ENCODE measurements at places on chromosomes 5 and 9.

DNA sequence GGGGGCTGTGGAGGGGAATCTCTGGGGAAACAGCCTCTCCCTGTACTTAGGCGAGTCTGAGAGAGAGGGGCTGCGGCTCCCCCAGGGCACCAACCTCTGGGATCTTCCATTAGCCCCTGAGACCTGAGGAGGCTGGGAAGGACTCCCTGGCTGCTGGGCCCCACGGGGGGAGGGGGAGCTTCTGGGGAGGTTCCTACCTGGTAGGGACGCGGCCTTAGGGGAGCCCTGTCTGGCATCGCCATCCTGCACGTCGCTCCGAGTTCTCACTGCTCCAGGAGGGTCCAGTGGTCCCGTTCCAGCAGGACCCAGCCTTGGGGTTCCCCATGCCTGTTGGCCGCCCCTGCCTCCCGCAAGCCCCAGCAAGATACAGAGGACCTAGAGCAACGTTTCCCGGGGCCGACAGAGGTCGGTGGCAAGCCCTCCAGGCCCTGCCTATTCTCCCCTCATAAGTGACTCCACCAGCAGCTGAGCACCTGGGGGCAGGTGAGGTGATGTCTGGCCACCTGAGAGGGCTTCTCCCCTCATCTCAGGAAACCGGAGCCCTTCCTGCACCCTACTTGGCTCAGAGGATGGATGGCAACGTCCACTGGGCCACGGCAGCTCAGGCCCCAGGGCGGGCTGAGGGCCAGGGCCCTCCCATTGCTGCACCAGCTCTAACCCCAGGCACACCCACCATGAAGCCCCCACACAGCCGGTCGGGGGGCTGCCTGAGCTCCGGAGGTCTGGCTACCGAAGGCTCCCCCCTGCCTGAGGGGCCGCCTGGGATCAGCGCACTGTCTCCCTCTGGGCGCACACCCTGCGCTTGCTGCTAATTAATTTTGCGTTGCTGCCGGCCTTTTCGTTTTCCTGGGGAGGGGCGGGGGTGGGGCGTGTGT, 22.5 kb downstream of the TPPP start:
- no peak for DNase-seq

DNA sequence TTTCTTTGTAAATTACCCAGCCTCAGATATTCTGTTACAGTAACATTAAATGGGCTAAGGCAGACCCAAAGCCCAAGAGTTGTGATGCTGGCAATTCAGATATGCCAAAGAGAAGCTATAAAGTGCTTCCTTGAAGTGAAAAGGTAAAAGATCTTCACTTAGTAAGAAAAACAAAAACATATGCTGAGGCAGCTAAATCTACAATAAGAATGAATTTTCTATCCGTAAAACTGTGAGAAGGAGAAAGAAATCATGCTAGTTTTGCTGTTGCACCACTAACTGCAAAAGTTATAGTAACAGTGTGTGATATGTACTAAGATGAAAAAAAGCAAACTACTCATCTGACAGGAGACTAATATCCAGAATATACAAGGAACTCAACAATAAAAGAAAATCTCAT, 39.9 kb downstream of the FAM114A2 start:
- DNase-seq, result no peak

DNA sequence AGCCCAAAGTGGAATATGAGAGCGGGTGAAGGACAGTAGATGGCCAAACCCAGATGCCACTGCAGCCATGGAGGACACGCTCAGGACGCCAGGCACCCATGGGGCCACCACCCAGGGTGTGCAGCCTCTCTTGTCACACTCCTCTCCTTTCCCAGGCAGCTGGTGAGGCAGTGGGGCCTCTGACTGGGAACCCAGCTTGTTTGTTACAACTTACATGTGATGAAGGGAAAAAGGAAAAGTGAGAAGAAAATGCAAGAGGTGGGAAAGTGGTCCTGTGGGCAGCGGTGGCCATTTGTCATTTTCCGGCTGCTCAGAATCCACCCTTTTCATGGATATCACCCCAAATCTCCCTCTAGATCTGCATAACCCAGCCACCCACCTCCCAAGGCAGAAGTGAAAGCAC, 62.7 kb upstream of the UNC5A start:
- no peak for DNase-seq

DNA sequence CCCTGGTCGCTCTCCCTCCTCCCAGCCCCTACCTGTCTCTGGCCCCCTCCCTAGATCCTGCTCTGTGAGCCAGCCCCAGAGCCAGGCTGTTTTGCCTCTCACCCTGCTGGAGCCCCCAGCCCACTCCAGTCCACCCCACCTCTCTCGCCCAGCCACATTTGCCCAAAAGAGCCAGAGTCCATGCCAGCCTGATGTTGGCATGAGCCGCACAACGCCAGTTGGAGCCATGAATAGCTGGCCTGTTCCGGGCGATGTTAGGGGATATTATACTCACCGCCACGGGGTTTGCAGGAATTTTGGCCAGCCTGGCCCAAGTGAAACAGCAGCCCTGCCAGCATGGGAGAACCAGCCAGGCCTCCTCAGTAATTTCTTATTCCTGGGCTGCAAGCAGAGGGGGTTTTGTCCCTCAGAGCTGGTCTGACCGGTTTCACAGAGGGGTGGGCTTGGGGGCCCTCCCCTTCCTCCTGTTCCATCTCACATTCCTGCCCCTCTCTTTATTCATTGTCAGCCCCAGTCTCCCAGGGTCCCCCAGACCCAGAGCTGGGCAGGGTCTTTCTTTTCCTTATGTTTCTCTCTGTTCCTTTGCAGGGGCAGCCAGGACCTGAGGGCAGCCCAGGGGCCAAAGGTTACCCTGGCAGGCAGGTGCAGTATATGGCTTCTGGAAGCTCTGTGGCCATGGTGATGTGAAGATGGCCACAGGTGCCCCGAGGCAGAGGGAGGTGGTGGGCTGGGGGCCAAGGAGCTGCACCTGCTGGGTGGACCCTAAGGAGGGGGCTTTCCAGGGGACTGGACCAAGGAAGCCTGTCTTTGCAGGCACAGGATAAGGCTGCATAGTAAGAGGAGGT, 50.1 kb downstream of the COL27A1 start:
- DNase-seq, result no peak

DNA sequence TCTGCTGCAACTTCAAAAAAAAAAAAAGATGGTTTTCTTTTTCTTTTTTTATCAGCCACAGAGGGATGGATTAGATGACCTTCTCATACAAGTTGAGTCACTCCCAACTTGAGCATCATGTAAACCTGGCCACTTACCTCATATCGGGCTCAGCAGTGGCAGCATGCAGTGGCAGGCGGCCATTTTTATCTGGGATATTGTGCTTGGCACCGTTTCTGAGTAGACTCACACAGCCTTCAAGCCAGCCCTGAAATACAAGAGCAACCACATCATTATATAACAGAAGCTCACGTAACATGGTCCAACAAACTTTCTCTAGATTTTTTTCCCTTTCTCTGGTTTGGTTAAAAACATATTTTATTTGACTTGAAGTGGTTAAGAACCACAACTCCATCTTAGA, 62.6 kb downstream of the ANKRD55 start:
- DNase-seq, result no peak

DNA sequence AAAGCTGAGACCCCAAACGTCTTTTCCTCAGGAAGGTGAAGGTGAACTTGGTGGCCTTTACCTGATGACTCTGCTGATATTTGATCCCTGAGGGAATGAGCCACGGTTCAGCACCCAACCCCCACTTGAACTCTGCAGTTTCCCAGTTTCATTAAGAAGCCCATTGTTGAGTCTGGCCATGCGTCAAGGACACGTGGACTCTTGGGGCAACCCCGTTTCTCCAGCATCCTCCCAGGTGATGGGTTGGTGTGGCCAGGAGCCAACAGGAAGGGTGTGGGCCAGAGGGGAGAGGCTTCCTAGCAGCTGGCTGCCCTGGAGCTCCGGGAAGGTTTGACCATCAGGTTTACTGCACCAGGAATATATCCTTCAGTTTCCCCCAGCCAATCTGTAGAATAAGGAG, 59.5 kb upstream of the GNE start:
- peak; percentile 92 for DNase-seq

DNA sequence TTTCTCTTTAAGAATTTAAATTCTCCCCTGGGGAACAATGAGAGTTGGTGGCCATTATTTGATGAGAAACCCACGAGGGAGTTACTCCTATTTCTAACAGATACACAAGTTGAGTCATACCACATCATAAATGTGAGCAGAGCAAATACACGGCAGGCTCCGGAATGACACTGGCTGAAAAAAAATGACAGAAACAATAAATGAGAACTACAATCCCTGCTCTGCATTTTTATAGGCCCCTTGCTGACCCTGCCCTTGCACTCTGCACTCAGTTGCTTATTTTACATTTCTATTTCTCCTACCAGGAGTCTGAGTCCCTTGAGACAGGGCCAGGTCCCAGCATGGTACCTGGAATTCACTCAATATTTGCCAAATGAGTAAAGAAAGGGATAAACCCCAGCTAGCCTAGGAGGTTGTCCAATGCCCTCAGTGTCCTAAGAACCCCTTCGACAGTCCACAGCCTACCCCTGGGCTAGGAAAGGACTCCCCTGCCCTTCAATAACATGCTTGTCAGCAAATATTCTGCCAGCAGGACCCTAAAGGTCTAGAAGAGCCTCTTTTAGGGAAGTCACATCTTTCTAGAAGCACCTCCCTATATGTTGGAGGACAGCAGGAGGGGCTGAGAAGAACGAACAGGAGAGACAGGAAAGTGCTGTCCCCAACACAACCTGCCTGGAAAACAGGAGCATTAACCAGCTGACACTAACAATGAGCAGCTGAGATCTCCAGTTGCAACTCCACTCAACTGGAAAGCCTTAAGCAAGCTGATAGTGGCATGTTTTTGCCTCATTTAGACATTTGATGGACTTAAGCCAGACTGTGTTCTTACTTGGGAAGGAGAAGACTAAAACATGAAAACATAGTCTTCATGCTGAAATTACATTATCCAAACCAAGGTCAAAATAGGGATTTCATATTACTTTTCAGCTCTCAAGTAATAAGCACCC, 191.2 kb downstream of the ACTL7B start:
- DNase-seq, result peak; percentile 24

GRCh38 chr5:106956886-106957285, 713.9 kb downstream of the EFNA5 start:
- no peak for DNase-seq

DNA sequence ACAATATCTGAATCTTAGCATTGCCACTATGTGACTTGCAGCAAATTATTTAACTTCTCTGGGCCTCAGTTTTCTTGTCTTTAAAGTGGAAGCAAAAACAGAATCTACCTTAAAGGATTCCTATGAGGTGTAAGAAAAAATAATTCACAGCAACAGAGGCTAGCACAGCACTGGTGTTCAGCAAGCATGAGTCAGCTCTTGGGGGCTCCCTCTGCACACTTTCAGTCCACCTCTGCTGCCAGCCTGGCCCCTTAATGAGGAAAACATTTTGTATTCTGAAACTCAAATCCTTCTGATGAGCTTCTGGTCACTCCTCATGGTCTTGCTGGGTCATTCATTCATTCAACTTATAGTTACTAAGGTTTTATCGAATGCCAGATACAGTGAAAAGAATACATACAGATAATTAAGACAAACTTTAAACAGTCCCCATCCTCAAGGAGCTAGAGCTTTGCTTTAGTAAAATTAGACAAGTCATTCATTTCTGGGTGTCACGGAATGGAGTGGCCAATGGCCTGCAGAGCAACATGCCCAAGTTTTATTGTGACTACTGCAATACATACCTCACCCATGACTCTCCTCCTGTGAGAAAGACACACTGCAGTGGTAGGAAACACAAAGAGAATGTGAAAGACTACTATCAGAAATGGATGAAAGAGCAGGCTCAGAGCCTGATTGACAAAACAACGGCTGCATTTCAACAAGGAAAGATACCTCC, 26.8 kb upstream of the IQGAP2 start:
- DNase-seq, result peak; percentile 36

GRCh38 chr9:37555786-37556185, 20.4 kb downstream of the FBXO10 start:
- no peak for DNase-seq

- DNase-seq, result no peak
Observed at GRCh38 chr5:52925001-52925400, 64.2 kb upstream of the ITGA2 start.

GRCh38 chr5:88691230-88691582, 191.8 kb downstream of the MEF2C start:
- DNase-seq, result no peak

DNA sequence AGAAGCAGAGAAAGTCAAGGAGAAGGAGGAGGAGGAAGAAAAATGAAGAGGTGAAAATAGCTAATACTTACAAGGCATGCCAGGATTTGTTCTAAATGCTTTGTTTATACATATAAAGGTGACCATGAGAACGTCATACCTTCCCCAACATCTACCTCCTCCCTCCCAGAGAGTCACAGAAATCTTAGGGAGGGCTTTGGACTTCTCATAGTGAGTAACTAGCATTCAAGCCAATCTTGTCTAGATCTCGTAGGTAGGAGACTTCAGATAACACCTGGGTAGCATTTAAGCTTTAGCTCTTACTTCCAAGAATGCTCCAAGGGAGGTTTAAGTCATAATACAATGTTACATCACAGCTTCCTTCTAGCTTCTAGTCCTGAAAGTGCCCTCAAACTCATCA, 36.5 kb upstream of the GPBP1 start:
- peak; percentile 61 for DNase-seq

GRCh38 chr5:57804007-57804444, 321.4 kb upstream of the ACTBL2 start:
- DNase-seq, result no peak

- DNase-seq, result no peak
Observed at GRCh38 chr9:104864675-104865104, 63.3 kb downstream of the ABCA1 start.

GRCh38 chr5:52831786-52832511, 44.2 kb downstream of the ITGA1 start:
- DNase-seq, result no peak

- peak; percentile 70 for DNase-seq
Observed at GRCh38 chr9:112233769-112234168, 58.7 kb upstream of the SUSD1 start.

DNA sequence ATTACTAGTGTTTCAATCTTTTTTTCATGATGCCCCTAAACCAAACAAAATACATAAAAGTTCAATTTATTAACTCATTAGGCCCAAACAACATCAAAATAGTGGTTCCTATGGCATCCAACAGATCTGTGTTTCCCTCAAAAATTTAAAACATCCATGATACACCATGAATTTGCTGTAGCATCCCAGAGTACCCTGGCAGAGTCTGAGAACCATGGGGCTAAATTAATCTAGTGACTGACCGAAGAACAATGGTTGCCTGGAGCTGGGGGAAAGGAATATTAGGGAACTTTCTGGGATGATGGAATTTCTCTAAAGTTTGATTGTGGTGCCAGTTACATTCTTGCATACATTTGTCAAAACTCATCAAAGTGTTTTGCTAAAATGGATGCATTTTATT, 79.5 kb upstream of the TRIO start:
- no peak for DNase-seq

DNA sequence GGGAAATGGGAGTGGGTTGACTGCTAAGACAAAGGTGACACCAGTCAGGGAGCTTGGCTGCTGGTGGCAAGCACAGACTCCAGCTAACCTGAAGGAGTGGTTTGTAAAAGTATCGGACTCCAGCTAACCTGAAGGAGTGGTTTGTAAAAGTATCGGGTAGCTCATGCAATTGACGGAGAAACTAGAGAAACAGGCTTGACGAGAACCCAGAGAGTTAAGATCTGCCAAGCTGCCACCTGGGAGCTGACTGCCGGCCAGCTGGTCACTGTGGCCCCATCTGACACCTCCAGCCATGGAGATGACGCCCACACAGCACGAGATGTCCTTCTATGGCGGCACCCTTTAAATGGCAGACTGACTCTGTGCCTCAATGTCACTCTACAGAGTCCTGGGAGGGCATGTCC, 28.3 kb upstream of the CRB2 start:
- DNase-seq, result peak; percentile 91
